Activated naive CD4-positive, alpha-beta T cell treated with anti-CD3 and anti-CD28 coated beads for 36 hours (primary cell): ENCODE measurements at places on chromosomes 11 and 22.
A peak's percentile ranks its signal among the peaks of the same experiment; 100 is the strongest.

GRCh38 chr22:17869285-17870096 is 95.2 kb upstream of the BID start:
- no peak for DNase-seq

- no peak for DNase-seq
Measured at GRCh38 chr11:133900176-133901105, 55.1 kb upstream of the SPATA19 start.

GRCh38 chr22:38618682-38619081 is 37.5 kb downstream of the FAM227A start:
- DNase-seq: no peak

DNA sequence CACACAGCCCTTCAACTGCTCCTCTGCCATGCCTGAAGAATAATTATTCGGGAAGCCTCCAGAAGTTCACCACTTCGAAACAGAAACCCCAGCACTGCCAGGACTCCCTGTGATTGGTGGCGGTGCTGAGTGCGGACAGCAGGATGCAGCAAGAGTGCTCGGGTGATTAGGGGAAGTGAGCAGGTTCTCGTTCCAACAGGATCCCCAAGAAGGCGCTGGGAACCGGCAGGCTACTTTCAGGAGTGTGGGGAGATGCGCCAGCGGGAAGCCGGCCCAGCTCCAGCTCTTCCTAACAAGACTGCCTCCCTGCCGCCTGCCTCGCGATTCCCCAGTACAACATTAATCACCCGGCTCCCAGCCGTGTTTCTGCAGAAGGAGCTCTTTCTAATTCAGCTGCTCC is 630.2 kb downstream of the BRD1 start:
- DNase-seq: no peak

- no peak for DNase-seq
Measured at GRCh38 chr22:42676059-42676607, 26.9 kb upstream of the CYB5R3 start.

DNA sequence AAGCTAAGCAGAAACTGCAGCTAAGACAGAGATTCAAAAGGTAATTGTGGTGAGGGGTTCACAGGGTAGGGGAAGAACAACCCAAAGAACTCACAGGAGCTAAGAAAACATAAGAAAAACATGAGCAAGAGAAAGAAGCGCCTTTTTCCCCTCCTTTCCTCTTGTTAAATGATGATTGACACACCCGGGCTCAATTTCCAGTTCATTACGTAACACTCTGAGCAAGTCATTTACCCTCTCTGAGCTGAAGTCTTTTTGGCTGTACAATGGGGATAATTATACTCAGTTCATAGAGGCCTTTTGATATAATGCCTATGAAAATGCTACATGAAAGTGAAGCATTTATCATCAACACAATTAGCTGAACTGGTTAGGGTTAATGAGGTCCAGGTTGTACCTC is 17.2 kb downstream of the LRP4 start:
- DNase-seq: no peak

- DNase-seq: peak; percentile 40
Measured at GRCh38 chr22:50531962-50532674, 2.3 kb upstream of the TYMP start.

- DNase-seq: no peak
Measured at GRCh38 chr11:12097219-12097618, 13.2 kb upstream of the MICAL2 start.
